ENCODE measurements at places on chromosomes 11 and 22.

DNA sequence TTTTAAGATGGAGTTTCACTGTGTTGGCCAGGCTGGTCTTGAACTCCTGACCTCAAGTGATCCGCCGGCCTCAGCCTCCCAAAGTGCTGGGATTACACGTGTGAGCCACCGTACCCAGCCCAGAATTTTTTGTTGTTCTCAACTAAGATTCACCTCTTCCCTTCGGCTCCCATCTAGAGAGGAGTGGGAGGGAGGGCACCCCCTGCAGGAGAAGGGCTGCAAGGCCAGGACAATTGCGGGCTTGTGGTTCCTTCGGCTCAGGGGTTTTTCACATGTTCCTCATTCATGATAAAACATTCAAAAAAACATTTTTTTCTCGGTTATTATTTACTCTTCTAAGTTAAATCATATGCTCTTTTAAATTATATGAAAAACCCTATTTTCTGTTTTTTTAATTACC is 201.1 kb upstream of the LRRC4C start:
- no peak for DNase-seq

DNA sequence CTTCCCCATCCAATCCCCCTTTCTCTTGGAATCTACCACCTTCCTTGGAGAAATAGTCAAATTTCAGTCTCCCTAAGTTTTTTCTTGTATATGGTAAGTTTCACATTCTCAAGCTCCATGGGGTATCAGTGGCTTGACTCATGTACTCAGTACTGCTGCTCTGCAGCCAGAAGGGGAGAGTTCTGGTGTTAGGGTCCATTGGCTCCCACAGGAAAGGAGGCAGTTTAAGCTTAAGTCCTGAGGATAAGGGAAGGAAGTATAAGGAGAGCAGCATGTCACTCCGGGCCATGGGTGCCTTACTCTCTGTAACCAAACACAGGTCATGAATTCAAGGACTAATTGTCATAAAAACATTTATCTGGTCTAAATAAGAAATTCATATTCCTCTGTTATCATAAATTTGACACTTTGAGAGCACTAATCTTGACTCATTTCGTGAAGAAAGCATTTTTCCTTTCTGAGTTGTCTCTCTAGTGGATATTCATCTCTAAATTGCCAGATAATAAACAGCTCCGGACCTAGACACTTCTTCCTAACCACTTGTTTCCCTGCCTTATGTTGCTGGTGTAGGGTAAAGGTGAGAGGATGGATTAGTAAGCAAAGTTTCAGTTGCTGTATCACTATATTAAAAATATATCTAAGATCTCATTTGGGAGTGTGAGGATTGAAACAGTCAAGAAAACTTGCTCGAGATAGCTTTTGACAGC is 20.1 kb upstream of the SORL1 start:
- DNase-seq: no peak

- no peak for DNase-seq
These were observed 4.5 kb upstream of the KCNE3 start for GRCh38 chr11:74471668-74472429.

DNA sequence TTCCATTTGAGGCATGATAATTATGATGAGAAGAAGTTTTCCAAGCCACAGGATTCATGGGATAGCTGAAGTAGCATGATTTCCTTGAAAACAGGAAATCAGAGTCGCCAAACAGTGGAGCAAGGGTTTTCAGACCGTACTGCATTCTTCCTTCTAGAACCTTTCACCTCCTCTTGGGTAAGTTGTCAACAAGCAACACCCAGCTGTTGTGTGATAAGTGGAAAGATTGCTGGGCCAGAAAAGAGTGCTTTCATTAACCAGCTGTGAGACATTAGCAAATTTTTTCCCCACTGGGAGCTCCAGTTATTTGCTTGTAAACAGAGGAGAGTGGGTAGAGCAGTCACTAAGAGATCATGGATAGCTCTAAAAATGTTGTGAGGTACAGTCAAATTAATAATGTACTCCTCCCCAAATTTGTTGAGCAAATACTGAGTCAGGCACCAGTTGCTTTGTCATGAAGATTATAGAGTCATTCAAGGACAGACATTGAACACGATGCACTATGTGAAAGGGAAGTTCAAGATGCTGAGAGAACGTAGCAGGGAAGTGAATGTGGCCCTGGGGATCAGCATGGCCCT is 11.7 kb upstream of the MPEG1 start:
- no peak for DNase-seq

DNA sequence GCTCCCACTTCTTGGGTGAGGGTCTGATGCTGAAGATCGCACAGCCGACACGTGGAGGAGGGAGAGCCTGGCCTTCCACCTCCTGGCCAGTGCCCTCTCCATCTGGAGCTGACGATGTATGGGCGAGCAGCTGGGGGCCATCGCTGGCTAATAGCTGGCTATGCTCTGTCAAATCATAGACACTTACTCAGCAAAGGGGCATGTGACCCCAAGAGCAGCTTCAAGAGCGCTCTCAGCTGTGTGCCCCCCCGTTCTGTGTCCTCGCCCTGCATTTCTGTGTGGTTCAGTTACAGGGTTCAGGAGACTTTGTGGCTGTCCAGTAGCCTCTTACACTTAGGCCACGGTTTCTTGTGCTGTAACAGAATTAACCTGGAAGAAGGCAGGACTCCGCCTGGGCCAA is 26.4 kb downstream of the FBLN1 start:
- DNase-seq: no peak

GRCh38 chr22:46064966-46065666 is 85.2 kb upstream of the PPARA start:
- DNase-seq: no peak

- DNase-seq: no peak
These were observed 5.7 kb upstream of the MMP20 start for GRCh38 chr11:102630598-102631448.

DNA sequence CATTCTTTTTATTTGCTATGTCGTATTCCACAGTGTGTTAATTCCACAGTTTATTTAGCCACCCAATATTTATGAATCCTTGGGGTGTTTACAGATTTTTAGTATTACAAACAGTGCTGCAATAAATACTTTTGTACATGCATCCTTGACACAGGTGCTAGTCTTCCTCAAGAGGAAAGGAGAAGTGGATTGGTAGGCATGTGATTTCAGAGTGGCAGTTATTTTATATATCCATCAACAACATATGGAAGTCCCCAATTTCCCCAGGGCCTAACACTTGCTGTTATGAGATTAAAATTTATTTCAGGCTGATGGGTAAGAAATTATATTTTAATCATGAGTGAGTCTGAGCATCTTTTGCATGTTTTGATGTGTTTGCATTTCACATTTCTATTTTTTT is 17.9 kb downstream of the TRIM44 start:
- DNase-seq: no peak

- DNase-seq: no peak
These were observed 33.7 kb upstream of the B3GAT1 start for GRCh38 chr11:134445601-134446325.

DNA sequence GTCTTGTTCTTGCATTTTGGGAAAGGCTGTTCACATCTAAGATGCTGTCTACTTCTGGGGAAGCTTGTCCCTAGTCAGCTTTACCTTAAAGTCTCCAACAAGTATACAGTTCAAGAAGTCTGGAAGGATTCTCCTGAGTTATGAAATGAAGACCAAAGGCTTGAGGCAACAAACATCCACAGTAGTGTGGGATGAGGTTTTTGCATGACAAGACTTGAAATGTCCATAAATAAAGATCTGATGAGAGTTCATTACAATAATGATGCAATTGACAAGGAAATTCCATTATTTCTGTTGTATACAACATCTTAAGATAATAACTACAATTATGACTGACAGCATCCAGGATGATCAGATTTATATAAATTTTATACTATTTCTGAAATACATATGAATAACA is 21.3 kb upstream of the KDM4E start:
- DNase-seq: no peak

- no peak for DNase-seq
These were observed 9.5 kb downstream of the PHF21B start for GRCh38 chr22:45000330-45000729.

GRCh38 chr11:69655479-69656428 is 14.8 kb downstream of the CCND1 start:
- no peak for DNase-seq

DNA sequence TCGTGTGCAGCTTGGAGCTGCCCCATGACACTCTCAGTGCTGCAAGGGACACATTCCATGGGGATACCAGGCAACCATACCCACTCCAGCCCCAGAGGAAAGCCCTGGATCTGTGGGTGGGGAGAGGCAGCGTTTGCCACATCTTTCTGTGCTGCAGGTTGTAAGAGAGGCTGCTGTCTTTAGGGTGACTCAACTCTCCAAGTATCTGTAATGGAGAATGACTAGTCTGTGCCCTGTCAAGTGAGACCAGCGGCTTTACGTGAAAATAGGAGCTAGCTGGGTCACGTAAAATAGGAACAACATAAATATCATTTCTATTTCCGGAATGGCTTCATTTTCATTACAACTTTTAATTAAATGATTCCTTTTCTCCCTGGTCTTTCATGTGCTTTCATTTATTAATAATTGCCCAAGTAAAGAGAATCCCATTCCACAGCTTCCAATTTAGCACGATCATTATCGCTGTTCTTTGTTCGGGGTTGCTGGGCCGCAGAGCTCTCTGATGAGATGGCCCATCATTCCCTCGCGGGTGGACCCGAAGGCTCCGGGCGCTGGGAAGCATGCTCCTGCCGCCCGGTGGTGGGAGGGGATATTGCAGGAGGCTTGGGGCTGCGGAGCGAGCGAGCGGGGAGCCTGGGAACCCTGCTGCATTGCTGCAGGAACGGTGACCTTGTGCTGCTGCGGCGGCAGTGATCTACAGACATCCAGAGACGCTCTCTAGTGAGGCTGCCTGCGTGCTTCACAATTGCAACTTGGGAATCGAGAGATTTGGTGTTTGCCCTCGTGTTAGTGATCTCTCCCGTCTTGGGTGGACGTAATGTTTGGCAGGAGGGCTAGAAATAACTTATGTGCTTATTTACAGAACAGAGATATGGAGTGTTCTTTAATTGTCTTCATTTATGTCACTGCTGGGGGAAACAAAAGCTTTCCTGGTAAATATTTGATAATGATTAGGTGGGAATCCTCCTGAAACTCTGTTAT is 10.6 kb downstream of the SLC6A5 start:
- DNase-seq: peak; percentile 8

DNA sequence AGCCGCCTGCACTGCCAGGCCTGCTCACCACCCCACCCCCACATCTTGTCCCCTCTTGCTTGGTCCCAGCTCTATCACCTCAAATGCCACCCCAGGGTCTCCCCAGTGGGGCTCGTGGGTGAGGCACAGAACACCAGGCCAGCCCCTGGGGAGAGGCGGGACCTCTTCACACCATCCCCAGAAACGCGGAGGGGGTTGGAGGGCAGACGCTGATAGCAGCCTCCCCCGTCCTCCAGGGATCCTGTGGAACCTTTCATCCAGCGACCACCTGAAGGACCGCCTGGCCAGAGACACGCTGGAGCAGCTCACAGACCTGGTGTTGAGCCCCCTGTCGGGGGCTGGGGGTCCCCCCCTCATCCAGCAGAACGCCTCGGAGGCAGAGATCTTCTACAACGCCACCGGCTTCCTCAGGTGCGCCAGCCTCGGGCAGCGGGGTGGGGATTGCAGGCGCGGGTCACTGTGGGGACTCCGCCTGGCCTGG is 5.8 kb downstream of the PKP3 start:
- DNase-seq: no peak

- DNase-seq: no peak
These were observed 629 bp downstream of the ATP5MG start for GRCh38 chr11:118401880-118402590.

GRCh38 chr11:8092587-8093424 is 11.8 kb downstream of the TUB start:
- no peak for DNase-seq

- peak; percentile 55 for DNase-seq
These were observed 23.9 kb upstream of the SCGB1A1 start for GRCh38 chr11:62394825-62395538.

DNA sequence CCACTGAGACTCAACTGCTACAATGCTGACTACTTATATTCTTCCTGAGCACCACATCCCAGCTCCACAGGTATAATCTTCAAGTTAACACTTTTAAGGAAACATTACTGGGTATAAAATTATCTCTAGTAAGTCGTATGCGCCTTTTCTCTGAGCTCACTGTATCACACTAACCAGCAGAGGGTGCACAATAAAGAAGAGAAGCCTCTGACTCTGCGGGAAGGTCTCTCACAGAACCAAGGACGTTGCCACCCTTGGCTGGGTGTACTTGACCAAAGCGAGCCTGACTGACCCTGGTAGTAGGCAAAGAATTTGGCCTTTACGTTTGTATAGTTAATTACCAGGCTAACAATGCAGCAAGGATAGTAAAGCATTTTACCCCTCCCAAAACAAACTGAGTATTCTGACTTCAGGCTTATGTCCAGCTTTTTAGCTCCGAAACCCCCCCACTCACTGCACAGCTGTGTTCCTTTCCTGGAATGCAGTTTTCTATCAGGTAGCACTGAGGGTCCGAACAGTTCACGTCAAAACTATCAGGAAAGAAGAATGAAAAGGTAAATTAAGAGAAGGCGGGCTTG is at the start of gene BTBD18:
Gene BTBD18, minus strand, starts transcription at position 144 of the 578 bp plus-strand sequence. CDS start 631 bp downstream, outside the sequence.
- DNase-seq: no peak

DNA sequence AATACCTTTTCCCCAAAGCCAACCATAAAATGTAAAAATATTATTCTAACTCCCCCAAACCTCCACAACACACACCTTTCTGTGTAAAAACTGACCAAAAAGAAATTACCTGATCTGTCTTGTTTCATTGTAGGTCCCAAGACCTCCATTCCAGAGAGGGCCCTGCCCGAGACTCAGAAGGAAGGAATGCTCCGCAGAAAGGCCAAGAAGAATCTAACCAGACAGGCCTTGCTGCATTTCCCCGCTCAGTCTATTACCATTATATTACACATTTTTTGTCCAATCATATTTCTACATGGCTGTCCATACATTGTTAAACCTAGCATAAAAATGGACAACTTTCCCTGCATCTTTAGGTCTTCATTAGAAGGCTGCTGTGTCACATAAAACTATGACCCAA is 237.5 kb upstream of the UBASH3B start:
- DNase-seq: no peak

DNA sequence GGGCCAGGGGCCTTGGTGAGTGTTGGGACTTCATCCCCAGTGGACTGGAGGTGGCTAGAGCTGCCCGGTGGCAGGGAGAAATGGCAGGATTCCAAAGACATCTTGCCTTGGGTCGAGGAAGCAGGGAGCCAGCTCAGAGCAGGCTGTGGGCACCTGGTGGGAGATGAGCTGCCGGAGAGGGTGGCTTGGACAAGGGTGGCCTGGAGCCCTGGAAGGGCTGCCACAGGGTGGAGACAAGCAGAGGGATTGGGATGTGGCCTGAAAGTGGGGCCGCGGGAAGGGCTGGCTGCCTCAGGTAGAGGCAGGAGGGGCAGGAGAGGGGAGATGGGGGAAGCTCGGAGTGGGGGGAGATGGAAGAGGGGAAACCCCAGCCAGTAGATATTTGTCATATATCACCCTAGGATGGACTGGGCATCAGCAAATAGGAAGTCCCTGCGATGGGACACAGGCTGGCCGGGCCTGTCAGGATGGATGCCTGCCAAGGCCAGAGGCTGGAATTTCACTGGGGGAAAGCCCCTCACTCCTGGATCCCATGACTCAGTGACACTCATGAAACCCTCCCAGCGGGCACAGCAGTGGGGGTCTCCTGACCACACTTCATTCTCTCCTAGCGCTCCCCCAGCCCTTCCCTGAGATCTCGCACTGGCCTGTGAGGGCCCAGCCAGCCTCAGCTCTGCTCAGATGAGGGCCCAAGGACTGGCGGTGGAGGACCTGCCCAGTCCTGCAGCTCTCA is 72.0 kb upstream of the SHISAL1 start:
- DNase-seq: no peak

- DNase-seq: no peak
These were observed 827.1 kb downstream of the TBC1D22A start for GRCh38 chr22:47589271-47590250.

Data from fibroblast of skin of left biceps (primary cell).